Stimulated activated CD8-positive, alpha-beta memory T cell treated with anti-CD3 and anti-CD28 coated beads, Interleukin-7, amount 100 ng/mL, for 4 hours (primary cell): ENCODE measurements at places on chromosomes 12 and 14.

GRCh38 chr12:12017798-12018197, 52.9 kb upstream of the BCL2L14 start:
- no peak for DNase-seq

DNA sequence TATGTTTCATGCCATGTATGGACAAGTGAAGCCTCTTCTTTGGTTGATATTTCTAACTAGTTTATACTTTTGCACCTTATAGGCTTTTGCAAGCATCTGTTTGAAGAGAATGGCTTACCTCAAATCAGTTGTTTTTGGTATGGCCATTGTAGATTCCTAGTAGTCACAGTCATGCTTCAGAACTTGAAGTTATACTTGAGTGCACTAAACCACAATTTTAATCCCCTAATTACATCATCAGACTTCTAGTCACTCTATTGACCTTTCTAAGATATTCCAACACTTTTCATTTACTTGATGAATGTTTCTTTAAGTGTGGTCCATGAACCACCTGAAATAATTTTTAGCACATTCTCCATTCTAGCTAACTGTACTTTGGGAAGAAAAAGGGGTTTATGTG, 18.6 kb upstream of the KLRB1 start:
- DNase-seq: no peak

- no peak for DNase-seq
Measured at GRCh38 chr12:117130801-117131200, 31.6 kb upstream of the TESC start.

GRCh38 chr12:84572196-84572595, 340.4 kb downstream of the SLC6A15 start:
- DNase-seq: no peak

DNA sequence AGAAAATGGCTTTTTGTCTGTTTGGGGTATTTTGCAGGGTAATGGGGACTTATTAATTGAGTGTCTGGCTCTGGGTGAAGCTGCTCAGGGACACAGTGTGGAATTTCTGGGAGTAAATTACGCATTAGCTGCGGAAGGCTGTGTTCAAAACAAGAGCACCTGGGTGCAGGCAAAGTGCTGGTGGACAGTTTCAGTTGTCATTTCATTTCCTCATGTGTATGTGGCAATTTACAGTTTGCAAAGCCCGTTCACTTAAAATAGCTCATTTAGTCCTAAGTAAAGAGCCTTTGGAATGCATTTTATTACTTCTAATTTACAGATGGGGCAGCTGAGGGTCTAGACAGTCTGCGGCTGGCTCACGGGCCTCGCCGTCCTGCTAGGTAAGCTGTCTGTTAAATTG, 546.8 kb downstream of the BCL11B start:
- DNase-seq: no peak

GRCh38 chr12:22100958-22101748, 55.1 kb downstream of the CMAS start:
- DNase-seq: no peak

DNA sequence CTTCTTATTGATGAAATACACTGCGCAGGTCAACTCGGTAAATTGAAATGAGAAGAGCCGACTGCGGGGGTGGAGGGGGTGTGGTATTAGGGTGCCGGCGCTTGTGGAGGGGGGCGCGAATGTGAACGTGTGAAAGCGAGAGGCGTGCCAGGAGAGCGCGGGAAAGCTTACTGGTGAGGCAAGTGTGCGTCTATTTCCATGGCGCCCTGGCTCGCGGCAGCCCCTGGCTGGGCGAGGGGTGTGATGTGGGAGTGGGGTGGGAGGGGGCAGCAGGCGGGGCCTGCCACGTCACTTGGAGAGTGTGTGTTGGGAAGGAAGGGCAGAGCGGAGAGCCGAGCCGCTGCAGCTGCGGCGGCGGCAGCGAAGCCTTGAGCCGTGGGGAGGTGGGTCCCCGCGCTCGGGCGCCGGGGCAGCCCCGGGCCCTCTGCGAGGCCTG, 88.8 kb downstream of the GALNT8 start:
- DNase-seq: no peak

- no peak for DNase-seq
Measured at GRCh38 chr14:94367347-94368242, 20.8 kb downstream of the SERPINA1 start.

GRCh38 chr14:56138928-56139327, 20.7 kb downstream of the PELI2 start:
- DNase-seq: no peak
